ENCODE measurements at places on chromosomes 6 and 20.
A peak's percentile ranks its signal among the peaks of the same experiment; 100 is the strongest.

GRCh38 chr20:50575865-50576720 is 65.9 kb downstream of the PTPN1 start:
- peak; percentile 64 for DNase-seq

DNA sequence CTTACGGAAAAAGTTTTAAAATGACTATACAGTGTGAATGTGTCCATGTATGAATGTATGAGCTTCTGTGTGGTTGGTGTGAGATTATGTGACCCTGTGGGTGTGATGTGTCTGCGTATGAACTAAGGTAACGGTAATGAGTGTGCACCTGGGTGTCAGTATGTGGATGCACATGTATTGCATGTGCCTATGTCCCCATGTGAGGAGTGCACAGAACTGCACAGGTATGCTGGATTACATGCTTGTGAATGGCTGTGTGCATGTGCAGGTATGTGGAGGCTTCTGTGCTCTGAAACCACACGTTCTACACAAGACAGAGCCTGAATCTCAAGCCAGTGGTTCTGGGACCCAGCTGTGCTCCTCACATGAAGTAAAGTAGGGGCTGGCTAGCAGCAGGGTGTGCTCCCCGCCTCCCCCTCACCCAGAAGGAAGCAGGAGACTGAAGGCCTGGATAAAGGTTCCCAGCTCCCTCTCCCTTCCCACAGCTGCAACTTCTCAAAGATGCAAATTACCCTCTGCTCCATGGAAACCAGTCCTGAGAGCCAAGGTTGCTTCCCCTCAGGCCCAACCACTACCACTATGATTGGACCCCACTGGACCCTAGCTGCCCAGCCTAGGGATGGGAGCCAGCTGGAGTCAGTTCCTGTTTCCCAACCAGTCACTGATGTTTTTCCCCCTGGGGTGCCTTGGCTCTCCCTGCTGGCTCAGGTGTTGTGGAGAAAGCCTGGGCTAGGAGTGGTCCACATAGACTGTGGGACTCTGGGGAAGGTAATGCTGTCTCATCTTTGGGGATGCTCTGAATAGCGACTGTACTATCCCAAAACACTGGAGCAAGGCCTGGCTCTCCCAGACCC is 24.8 kb upstream of the SPDEF start:
- no peak for DNase-seq

GRCh38 chr20:14997791-14998190 is 660.4 kb upstream of the FLRT3 start:
- peak; percentile 17 for DNase-seq

DNA sequence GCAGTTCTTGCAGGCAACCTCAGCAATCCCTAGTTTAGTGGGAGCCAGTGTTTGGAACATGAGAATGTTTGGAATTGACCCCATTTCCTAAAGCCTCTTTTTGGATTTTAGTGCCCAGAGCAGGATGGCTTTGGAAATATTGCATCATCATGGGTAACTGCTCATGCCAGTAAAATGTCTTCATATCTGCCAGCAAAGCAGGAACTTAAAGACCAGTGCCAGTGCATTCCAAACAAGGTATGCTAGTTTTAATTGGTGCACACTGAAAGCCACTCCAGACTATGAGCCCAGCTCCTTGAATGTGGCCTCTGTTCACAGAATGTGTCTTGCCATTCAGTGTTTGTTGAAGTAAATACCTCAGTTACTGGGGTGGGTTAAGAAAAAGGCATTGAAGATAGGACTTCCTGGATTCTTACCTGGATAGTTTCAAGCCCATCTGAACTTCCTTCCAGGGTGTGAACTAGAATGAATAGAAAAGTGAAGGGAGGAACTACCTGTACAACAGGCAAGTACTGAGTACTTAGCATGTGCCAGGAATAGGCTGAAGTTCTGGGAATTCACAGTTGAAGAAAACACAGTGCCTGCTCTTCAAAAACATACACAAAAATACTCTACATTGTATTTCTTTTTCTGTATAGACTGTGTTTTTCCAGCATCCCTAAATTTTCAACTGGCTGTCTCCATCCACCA is 70.5 kb downstream of the COL19A1 start:
- DNase-seq: peak; percentile 3

DNA sequence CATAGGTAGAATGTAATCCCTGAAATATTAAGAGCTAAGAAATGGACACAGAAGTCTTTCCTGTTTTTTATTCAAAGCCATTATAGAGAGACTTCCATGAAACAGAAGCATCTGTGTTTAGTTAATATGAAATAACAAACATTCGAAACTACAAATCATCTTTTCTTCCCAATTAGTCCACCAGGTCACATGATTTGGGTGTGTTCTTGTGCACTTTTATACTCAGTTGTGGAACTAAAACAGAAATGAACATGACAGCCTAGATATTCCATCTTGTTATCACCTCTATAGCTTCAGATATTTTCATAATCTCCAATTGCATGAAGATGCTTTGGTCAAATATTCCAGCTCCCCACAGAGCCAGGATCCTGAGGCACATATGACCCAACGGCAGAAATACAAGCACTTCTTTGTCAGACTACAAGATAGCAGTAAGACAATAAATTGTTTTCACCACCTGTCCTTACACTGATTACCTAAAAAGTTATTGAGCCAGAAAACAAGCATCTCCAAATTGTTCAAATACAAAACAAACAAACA is 116.8 kb upstream of the BEND6 start:
- no peak for DNase-seq

DNA sequence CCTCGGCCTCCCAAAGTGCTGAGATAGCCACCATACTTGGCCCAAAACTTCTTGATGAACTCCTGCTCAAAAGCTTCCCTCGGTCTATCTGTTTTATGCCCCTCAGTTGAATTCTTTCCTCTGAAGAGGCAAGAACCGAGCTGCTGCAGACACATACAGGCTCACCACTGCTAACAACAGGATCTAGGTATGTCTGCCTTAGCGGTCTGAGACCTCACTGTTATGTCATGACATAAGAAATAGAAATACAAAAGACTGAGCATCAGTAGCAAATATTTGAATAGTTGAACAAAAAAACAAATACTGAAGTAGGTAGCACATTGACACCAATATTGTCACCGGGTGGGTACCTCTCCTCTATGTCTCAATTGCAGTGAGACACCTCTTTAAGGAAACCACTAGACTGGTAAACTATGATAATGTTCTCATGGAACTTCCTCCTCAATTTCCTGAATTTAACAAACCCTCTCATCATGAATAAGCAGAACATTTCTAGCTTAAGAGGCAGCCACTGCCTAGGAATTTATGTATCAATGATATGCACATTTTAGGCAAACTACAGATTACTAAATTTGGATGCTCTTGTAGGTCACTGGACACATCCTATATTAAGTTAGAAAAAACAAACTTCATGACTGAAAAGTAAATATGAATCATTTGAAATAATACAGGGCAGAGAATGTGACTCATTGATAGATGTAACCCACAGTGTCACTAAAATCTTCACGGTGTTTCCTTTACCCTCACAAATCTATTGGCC is 9.4 kb upstream of the STXBP5 start:
- DNase-seq: no peak

GRCh38 chr6:154410619-154411072 is 54.0 kb upstream of the IPCEF1 start:
- peak; percentile 97 for DNase-seq

DNA sequence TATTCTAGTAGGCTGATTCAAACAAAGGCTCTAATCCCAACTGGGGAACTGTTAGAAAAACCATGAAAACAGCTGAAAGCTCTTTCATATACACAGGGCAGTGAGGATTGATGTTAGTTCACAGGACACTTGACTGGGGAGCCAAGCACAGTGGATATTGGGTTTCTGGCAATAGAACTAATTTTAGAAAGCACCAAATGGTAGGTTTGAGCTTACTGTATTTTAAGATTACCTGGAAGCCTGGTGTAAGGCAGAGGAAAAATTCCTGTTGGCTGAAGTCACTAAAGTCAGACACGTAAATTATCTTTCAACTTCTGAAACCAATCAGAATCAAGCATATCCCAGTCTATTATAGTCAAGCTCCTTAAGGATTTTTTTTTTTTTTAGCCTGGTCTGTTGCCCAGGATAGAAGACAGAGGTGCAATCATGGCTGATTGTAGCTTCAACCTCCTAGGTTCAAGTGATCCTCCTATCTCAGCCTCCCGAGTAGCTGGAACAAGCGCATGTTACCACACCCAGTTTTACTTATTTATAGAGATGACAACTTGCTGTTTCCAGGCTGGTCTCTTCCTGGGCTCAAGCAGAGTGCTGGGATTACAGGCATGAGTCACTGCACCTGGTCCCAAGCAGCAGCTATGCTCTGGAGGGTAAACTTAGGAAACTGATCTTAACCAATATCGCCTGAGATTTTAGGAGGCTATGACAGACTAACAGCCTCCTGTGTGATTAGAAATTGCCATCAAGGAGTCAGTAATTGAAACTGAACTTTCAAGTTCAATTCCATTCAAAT is 32.5 kb upstream of the SYNCRIP start:
- peak; percentile 54 for DNase-seq

DNA sequence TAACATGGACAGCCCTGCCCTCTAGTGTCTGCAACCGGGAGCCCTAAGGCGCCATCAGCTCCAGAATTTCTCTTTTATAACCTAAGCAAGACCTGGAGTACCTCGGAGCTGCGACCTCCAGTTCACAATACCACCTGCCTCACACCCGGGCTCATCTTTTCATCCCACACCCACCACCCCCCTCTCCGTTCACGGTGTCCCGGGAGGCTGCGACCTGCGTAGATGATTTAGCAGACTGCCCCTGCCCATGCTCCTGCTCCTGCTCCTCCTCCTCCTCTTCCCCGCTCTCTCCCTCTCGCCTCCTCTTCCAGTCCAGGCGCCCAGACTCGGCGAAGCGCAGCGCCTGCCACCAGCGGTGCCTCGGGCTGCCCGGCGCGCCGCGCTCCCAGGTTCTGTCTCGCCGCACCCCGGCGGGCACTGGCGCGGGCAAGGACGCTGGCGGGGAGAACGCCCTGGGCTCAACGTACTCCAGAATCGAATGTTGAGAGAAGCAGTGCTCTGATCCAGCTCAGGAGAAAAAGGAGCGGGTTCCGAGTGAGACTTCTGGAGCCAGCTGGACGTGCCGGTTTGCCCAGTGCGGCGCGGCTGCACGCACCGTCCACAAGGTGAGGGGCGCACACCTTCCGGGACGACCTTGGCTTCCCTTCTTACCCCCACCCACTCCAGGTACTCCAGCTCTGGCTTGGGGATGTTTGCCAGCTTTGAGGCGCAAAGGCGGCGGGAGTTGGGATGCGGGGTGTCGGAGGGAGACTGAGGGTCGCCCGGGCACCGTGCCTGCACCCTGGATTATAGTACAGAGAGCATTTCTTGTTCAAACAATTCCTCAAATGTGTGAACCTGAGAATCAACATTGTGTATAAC is at the start of gene HTR1E:
Gene HTR1E, plus strand, starts transcription at position 310 of the 861 bp plus-strand sequence. CDS start 77,807 bp downstream, outside the sequence.
- peak; percentile 39 for DNase-seq

GRCh38 chr6:13527671-13528056 is 40.3 kb upstream of the GFOD1 start:
- no peak for DNase-seq

- no peak for DNase-seq
Measured at GRCh38 chr6:145569140-145569539, 166.2 kb downstream of the EPM2A start.

GRCh38 chr6:138517635-138518034 is 18.3 kb upstream of the NHSL1 start:
- peak; percentile 58 for DNase-seq

DNA sequence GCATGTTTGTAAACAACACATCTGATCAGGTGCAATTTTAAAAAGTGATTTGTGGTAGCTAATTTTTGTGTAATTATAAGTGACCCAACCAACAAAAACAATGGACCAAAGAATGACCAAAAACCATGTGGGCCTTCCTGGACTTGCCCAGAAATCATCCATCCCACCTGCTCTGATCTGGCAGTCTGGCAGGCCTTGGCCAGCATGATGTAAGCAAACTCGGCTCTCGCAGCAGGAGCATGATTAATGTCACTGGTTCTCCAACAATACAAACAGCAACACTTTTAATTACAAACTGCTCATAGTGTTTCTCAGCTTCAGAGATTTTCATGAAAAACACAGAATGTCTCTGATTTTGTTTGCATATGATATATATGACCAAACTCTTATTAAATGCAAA is 16.1 kb downstream of the TP53INP2 start:
- no peak for DNase-seq

DNA sequence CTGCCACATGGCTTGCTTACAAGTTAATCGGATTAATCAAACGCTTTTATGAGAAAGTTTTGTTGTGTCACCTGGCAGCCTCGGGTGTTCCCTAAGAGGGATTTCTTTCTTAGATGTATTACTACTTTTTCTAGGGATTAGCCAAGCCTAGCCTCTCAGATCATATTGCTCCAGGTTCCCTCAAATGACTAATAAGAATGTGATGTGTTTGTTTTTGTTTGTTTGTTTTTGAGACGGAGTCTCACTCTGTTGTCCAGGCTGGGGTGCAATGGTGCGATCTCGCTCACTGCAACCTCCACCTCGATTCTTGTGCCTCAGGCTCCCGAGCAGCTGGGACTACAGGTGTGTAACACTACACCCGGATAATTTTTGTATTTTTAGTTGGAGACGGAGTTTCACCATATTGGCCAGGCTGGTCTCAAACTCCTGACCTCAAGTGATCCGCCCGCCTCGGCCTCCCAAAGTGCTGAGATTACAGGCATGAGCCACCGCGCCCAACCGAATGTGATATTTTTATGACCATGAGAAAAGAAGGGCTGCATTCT is 977 bp downstream of the HMGN4 start:
- no peak for DNase-seq

DNA sequence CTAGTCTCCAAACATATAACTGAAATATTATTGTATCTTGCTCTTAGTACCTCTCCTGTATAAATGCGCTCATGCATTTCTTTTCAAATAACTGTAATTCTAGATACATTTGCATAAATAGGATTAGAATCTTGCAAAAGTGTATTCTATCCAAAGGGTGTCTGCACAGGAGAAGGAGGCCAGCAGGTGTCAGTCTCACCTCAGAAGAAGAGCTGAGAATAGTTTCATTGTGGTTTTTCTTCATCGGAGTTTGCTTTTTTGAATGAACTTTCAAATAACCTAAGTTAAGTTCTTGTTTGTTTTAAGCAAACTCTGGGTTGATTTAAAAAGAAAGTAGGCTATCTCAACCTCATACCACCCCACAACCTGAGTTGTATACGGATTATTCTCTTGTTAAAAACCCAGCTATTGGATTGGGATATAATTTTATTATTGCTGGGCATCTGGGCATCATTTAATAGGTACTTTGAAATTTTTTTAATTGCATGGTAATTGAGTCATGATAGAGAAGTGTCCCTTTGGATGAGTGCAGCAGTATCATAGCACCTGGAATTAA is 125.0 kb upstream of the MLIP start:
- peak; percentile 63 for DNase-seq

DNA sequence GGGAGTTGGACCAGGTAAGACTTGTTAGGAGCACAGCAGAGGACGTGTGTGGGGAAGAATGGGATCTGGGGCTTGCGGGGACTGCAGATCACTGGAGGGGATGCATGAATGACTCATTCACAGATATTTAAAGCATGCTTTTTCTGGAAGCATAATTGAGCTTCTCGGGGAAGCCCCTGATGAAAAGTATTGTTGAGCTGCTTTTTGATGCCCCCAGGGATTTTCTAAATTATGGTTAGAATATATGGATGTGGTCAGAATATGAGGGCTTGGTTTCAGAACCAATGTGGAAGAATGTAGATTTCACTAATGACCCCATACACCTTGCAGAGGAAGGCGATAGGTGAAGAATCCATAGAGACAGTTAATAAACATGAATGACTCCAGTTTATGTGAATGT is 36.1 kb downstream of the GMPR start:
- DNase-seq: no peak

GRCh38 chr6:165055231-165055630 is 254.2 kb downstream of the C6orf118 start:
- DNase-seq: no peak
